Upper lobe of left lung (tissue), 6 donors: ENCODE measurements at places on chromosomes 5 and 9.
A peak's percentile ranks its signal among the peaks of the same experiment; 100 is the strongest.

DNA sequence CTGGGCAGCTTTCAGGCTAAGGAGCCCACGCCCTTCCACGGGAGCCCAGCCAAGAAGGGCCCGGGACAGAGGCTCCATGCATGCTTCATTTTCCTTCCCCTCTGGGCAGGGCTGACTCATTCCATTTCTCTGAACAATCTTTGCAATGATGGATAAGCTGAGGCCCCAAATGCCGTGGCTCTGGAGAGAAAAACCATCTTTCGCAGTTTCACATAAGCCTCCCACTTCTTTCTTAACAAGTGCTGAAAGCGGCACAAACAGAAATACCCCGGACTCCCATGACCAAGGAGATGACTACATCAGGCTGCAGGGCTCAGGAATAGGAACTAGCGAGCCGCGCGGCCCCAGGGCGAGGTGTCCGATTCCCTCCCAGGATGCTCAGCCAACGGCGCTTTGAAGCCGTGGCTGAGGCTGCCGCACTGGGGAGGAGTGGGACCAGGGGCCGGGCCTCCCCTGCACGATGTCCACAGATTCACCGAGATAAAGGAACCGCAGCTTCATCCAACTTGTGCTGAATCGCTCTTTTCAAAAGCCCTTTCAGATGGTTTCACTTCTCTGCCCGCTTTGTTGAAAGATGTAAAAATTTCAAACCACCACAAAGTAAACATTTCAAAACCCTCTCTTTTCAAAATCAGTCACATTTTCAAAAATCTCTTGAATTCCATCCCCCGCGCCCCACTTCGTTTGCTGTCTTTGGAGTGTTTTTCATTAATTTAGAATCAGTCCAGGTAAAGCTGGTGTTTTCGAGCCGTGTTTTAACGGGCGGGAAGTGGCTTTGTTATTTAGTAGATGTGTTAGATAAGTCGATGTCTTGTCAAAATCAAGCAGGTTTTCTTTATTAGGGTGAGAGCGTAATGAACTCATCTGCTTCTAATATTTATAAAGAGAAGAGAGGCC lies 96.5 kb upstream of the LMX1B start:
- DNase-seq, result peak; percentile 89

DNA sequence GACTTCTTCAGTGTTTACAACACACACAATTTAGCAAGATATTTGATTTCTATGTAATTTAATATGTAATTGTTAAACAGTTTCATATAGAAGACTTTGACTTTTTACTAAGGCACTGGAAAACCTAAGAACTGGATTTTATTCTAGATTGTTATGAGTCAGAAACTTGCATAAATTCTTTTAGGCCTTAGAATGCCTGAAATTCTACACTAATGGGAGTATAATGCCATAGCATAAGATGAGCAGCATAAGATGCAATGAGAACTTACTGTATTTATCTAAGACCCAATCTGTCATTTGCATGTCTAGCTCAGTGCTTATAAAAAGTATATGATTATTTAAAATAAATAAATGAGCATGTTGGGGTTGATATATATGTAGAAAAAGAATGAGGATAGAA lies 285.2 kb downstream of the CDH12 start:
- DNase-seq, result no peak

DNA sequence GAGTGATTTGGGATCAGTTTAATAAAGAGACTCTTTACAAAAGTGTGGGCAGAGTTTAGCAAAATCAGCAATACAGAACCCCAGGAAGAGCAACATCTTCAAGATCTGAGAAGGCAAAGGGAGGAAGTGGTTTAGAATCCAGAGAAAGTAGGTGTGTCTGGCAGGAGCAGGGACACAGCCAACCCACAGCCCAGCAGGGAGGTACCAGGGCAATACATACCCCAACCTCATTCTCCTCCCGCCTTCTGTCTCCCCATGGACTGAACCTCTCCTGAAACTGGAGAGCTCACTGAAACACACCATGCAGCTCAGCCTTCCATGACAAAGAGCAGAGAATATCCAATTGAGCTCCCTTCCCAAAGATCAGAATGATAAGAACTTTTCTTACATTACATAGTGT lies 283.4 kb downstream of the PRELID2 start:
- no peak for DNase-seq

DNA sequence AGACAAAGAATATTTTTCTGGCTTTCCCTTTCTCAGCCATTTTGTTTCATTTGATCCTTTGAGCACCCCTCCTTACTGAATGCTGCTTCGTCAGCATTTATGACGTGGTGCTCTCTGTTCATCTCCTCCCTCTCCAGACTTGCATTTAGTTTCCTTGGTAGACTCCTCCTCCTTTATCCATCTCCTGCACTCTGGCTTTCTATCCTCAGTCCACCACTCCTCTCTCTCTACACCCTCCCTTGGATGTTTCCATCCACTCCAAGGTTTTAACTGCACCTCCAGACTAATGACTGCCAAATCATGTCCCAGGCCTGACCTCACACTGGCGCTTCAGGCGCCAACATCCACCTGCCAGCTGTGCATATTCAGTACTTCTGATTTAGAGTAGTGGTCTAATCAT lies 245.4 kb downstream of the RAB3C start:
- DNase-seq, result no peak
